ENCODE measurements at places on chromosomes 2 and 18.

DNA sequence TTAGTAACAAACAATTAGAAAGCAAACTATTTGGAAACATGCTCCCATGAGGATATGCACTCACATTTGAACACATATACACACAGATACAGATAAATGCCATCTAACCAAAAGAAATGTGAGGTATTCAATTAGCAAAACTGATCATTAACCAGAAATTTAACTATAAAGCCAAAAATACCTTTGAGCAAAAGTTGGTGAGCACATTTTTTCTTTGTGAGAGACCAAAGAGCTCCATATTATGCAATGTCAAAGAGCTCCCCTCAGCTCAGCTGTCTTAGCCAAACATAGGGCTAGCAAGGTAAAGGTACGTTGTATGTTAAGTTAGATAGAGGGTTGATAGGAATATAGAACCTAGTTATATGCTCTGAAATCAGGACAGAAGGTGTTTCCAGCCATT lies 43.8 kb downstream of the CYBRD1 start:
- DNase-seq: no peak

GRCh38 chr18:13006531-13007247 lies 15.5 kb downstream of the CEP192 start:
- DNase-seq: no peak

DNA sequence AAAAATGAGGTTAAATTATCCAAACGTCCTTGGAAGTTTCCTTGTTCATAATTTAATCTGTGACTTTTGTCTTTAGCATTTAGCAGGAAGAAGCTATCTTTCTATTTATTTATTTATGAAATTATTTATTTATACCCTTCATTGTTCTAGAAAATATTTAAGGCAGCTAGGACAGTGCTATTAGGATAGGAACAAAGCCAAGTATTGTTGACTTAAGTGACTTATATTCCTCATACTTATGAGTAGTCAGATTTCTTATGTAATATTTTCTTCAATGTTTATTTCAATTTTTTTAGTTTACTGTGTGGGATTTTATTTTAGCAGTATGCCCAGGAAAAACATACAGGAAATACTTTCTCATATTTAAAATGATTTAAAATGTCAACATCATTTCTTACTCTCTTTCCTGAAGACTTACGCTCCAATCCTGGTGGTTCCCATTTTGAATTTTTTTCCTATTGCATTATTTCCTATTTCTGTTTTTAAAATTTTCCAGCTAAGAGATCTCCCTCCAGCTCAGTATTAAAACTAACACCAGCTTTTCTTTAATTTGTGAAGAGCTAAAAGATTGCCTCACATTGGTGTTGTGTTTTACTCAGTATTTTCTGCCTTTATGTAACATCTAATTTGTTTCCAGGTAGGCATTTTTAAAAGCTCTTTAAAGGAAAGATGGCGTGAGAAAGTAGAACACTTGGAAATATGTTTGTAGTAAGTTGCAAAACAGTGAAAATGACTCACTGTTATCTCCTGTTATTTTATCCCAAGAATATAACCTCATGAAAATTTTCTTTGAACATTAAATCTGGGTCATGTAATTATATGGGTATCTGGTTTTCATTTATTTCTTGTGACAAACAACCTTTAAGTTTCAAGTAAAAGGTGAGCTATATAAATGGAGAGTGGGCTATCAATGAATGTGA lies 32.2 kb downstream of the MAPRE2 start:
- DNase-seq: no peak

DNA sequence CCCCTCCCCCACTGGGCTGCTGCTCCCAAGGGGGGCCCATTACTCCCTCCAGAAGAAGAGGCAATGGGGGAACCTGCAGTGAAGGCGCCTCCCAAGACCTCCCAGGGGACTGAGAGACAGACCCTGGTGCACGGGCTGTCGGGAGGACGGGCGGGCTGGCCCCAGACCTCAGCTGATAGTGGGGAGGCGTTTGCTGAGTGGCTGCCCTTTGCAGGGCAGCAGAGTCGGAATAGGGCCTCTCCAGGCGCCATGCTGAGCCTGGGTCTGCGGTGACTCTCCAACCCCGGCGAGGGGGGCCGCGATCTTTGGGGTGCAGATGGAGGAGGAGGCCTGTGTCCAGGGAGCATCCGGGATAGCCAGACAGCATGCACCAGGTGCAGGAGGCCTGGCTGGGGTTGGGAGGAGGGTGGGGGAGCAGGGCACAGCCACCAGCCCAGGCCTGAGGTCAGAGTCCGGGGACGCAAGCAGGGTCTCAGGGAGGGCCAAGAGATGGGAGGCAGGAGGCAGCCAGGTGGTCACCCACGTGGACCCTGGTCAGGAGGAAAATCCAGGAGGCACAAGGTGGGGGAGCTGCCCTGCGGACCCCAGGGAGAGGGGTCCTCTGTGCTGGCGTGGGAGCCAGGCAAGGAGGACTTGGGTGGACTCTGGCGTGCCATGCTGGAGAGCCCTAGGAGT lies 11.0 kb downstream of the CROCC2 start:
- no peak for DNase-seq

GRCh38 chr18:48838166-48838775 lies 112.5 kb downstream of the SMAD7 start:
- no peak for DNase-seq

GRCh38 chr2:235394278-235394828 lies 99.5 kb upstream of the AGAP1 start:
- no peak for DNase-seq

GRCh38 chr2:95047629-95048510 lies 22.4 kb downstream of the MAL start:
- no peak for DNase-seq

- DNase-seq: no peak
These were observed 268.5 kb upstream of the LRATD1 start for GRCh38 chr2:14363976-14364375.

DNA sequence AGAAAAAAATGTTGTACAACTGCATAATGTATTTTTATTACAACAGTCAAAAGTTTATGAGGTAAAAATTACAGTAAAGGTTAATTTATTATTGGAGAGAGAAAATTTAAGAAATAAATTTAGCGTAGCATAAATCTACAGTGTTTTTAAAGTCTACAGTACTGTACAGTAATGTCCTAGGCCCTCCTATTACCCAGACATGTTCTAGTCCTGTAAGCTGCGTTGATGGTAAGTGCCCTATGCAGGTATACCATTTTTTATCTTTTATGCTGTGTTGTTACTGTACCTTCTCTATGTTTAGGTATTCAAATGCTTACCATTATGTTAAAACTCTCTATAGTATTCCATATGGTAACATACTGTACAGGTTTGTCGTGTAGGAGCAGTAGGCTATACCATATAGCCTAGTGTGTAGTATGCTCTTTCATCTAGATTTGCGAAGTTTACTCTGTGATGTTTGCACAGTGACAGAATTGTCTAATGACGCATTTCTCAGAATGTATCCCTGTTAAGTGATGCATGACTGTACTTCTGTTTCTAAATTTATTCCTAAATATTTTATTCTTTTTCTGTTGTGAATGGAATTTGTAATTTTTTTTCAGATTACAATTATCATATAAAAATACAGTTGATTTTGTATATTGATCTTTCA lies 24.5 kb downstream of the ABI2 start:
- DNase-seq: no peak

DNA sequence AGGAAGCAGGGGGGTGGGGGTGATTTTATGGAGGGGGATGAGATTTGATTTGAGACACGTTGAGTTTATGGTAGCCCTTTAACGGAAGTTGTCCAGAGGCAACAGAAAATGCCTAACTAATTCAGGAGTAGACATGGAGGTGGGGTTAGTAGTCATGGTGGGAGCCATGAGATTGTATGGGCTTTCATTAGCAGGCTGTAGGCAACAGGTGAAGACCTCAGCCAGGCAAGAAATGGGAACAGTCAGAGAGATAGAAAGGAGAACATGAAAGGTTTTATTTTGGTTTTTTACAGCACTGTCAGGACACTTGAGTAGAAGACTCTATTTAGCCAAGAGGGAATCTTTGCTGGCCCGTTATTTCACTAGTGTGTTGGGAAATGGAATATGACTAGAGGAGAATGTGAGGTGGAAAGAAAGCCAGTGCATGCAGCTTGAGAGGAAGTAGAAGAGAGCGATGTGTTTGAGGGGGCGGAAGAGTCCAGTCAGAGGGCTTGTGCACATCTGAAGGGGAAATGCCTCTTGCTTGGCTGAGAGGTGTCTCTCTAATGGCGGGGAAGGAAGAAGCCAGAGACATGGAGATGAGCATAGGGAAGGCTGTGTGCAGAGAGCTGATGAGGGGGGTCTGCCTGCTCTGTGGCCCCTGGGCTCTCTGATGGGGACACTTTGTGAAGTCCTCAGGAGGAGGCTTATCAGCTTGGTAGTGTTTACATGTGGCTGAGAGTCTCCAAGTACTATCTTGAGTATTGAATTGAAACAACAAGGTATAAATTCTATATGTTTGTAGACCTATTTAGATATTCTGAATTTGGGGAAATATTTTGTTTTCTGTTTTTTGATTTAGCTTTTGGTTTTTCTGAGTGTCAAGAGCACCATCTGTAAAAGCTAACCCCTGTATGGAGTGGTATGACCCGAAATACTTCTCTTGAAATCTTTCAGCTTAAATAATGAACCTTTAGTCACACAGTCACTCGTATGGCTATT lies 66.9 kb upstream of the ITM2C start:
- no peak for DNase-seq

GRCh38 chr2:209648714-209649113 lies 122.9 kb upstream of the UNC80 start:
- DNase-seq: no peak

GRCh38 chr2:171688129-171688465 lies 828 bp downstream of the DYNC1I2 start:
- no peak for DNase-seq

GRCh38 chr2:202909394-202910192 lies 1.9 kb downstream of the WDR12 start:
- DNase-seq: no peak

GRCh38 chr2:233469261-233470010 lies 97.1 kb downstream of the USP40 start:
- DNase-seq: no peak

GRCh38 chr2:149006883-149007543 lies 31.5 kb upstream of the LYPD6B start:
- no peak for DNase-seq

DNA sequence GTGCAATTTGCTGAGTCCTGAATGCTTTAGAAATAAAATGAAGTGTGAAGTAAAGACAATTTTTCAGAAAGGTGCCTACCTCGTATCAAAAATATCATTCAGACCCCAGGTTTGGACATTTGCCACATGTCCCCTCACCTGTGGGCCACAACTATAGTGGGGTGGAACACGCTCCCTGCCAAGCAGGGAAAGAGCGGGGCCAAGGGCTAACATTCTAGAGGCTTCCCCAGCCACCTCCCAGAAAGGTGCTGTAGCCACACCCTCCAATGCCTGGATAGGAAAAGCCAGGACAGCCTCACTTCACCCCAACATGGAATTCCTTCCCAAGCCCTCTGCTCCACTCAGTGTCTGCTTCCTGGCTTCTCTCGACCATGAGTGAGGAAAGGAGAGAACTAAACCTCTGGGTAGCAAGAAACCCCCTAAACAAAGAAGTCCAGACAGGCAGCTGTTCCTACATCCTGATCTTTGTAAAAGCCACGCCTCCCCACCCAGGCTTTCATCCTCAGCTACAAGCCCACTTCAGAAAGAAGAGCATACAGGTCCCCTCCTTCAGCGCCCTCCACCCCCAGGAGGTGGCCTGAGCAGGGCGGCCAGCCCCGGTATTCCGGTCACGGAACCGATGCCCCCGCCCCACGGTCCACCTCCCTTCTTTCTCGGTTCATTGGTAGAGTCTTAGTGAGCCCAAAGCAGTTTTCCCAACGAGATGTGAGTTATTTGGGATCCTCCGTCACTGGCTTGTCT lies 2.1 kb downstream of the COL6A3 start:
- DNase-seq: no peak

DNA sequence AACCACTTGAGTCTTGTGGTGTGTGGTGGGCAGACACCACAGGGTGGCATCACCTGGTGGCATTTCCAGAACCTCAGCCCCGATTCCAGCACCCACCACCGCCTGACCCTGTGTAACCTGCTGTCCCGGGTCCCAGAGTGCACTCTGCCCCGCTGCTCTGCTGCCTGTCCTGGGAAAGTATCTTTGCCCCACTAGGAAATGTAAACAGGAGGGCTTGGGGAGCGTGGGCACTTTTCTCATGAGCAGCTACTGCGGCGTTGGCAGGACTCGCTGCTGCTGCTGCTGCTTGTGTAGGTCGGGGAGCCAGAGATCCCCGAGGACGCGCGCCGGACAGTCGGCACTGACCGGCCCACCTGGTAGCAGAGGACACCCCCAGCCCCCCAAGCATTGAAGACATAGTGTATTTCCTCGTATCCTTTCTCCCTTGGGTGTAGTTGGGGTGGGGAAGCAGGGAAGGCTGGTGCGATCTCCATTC lies 13.4 kb downstream of the DTYMK start:
- DNase-seq: no peak

DNA sequence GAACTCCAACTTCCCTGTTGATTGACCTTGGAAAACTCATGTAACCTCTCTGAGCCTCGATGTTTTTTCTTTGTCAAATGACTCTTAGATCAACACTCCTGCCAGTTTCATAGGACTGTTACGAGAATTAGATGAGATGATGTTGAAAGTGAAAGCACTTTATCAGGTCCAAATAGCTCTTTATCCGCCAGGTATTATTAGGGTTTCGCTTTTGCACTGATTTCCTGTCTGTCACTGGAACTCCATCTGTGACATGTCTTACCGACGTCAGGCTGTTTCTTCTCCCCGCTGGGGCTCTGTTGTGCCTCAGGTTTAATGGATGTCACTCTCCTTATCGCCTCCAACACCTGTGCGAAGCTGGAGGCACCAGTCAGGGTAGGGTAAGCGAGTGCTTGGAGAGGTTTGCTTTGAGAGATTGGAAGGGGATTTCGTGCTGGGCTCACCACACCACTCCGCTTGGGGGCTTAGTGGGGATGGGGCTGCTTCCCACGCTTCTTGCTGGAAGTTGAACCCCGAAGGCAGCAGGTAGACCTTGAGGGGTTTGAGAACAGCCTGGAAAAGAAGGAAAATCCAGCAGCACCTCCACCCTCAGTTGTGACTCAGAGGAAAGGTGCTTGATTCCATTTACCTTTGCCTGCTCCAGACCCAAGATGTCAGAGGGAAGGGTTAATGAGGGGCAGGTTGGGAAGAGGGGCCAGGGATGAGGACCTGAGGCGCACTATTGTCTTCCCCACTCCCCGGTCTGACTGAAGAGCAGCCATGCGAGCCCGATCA lies 4.3 kb downstream of the GAD1 start:
- peak; percentile 34 for DNase-seq

- DNase-seq: no peak
These were observed 1086.8 kb upstream of the PIK3C3 start for GRCh38 chr18:40868110-40868858.

GRCh38 chr2:15914596-15915385 lies 25.6 kb upstream of the MYCN start:
- no peak for DNase-seq

DNA sequence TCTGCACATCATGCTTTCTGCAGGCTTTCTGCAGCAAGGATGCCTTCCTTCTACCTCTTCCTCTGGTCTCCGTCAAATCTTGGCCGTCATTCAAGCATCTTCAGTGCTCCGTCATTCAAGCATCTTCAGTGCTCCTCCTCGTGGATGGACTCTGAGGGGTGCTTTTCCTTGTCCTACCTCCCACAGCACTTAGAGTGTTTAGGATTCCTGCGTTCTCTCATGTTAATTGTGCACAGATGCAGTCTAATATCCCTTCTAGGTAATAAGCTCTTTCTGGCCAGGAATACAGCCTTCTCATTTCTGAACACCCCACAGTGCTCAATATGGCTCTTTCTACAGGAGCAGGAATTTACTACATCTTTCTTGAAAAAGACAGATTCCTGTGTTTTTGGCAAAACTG lies 59.8 kb downstream of the ZNF236 start:
- no peak for DNase-seq

- no peak for DNase-seq
These were observed 209.1 kb upstream of the KCNJ3 start for GRCh38 chr2:154489266-154489858.
